Sigmoid colon (tissue), 7 donors: ENCODE measurements at places on chromosomes 1 and 21. TPM values are rescaled to one million over a fixed set of nuclear protein-coding genes. Genes with fewer than 3 reads are reported as not detected.
A peak's percentile ranks its signal among the peaks of the same experiment; 100 is the strongest.

DNA sequence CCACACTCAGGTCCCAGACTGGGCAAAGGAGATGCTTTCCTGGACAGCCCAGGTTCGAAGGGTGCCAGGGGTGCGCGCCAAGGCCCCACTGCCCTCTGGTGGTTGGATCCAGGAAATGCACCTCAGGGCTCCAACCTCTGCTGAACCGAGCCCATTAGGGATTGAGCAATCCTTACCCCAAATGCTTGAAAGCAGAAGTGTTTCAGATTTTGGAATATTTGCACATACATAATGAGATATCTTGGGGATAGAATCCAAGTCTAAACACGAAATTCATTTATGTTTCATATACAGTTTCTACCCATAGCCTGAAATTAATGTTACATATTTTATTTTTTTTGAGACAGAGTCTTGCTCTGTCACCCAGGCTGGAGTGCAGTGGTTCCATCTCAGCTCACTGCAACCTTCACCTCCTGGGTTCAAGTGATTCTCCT lies 57.4 kb downstream of the SLC9A1 start:
- peaks cover 27% of the 10 kb centered on the region for H3K4me1 ChIP-seq
- H3K4me3 ChIP-seq: no peak overlapping the region
- no peaks in the 10 kb centered on the region for H3K36me3 ChIP-seq
- no peaks in the 10 kb centered on the region for H3K27me3 ChIP-seq

DNA sequence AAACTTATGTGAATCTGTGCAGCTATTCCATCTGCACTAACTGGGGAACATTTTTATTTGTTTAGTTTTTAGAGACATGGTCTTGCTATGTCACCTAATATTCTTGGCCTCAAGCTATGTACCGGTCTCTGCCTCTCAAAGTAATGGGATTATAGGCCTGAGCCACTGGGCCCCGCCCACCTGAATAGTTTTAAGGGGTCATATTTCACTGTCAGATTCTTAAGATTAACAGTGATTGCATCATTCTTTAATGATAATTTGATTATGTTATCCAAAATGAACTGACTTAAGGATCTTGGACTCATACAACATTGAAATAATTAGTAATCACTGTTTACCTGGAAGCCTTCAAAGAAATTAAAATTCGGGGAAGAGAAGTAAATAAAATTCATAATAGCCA lies 12.6 kb upstream of the KLF18 start:
- H3K27ac ChIP-seq: no peak overlapping the region
- no peaks in the 10 kb centered on the region for H3K36me3 ChIP-seq
- H3K4me1 ChIP-seq: peaks cover 7% of the 10 kb centered on the region
- no peak for DNase-seq

Gene LMOD1
- total RNA-seq: 633 TPM

Gene CLCC1
- total RNA-seq: 19.1 TPM

Gene ATP1A4
- 3.0 TPM for total RNA-seq

DNA sequence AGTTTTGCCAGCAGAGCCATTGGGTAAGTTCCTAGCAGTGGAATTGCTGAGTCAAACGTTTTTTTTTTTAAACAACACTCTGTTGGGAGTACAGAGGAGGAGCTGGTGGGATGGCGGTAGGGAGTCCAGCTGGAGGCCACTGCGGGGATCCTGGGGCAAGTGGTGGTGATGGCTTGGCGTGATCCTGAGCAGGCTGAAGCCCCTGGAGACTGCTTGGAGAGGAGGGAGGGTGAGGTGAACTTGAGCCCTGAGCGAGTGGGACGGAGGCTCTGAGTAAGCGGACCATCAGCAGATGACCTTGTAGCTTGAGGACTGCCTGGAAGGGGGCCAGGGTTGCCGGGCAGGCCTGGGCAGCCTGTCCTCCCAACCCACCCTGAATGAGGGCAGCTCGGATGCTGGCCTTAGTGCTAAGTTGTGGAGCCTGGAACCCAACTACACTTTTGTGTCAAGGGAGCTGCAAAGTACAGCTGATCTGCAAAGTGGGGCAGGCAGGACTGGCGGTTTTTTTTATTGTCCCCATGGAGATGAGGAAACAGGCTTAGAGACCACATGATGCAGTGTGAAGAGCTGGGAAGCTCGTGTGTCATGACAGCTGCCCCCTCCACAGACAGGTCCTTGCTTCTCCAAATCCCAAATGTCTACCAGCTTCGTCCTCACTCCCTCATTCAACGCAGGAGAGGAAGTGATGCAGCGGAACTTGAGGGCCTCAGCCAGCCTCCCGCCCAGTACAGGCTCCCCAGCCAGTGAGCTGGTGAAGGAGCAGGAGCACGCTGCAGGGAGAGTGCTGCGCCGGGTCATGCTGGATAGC lies 20.2 kb downstream of the MRPL37 start:
- peaks cover 29% of the 10 kb centered on the region for H3K4me1 ChIP-seq
- peak; percentile 73 for DNase-seq
- H3K27me3 ChIP-seq: no peaks in the 10 kb centered on the region
- H3K36me3 ChIP-seq: peaks cover 27% of the 10 kb centered on the region
